ENCODE measurements at places on chromosomes 3 and 15.

DNA sequence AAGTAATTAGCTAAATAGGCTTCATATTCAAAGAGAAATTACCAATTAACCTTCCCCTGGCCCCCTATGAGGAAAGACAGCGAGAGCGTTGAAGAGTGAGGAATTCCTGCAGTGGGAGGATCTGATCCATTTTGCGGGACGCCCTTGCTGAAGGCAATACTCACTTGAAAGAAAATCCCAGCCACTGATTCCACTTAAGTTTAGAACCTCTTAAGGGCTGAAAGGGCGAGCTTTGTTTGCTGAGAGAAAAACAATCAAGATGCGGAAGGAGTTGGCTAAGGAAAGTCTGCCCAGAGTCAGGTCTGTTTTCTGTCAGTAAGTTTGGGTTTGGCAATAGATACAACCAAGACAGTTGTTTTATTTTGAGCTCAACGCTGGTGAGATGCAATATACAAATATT lies 102.8 kb upstream of the GBE1 start:
- DNase-seq: no peak

DNA sequence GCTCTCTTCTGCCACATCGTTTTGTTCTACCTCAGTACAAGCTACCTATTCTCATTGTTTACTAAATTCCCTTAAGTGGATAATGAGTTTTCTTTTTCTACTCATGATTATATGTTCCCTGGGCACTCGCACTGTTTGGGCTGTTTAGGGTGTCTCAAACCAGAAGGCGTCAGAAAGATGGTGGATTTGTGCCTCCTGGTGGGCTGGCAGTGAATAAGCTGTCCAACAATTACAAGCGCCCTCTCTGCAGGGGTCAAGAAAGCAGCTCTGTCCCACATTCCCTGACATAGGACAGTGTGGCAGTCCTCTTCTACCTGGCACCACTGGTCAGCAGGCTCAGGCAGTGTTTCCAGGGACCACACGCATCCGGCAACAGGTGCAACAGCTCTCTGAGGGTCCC lies 173.4 kb upstream of the PPP2R3A start:
- DNase-seq: no peak

DNA sequence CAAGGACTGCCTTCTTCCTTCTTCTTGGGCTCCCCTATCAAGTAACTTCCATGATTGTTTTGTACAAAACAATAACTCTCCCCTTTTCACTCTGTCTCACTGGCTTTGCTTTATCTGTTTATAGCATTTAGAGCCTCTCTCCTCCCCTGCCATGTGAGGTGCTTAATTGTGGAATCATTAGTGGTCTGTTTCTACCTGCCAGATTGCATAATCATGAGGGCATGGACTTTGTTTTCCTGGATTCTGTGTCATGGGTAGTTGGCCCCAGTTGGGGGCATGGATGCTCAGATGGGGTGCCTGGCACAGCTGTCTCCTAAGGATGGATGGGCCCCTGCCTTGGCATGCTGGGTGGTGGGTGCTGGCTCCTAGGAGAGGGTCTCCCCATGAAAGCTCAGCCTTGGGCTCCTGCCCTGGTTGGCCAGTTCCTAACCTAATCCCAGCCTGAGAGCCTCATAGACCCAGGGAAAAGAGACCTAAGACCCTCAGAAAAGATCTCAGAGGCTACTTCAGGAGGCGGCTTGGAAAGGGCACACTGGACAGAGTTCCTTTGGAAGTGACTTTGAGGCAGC lies 8.0 kb upstream of the CTXND1 start:
- DNase-seq: no peak

DNA sequence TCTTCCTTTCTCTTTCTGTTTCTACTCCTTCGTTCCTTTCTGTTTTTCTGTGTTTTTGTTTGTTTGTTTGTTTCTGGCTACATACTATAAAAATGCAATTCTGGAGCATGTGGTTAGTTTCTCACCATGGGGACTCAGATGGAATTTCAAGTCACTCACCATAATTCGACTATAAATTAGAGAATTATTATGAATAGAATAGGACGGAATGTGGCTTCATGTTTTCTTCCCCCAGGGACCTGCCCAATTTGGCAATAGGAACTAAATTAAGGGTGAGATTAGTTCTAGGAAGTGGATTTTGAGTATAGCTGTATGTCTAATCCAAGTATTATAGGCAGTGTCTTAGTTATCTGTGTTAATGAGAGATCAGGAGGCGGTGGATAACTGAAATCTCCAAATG lies 96.9 kb downstream of the THSD4 start:
- DNase-seq: no peak

- DNase-seq: no peak
Observed at GRCh38 chr3:172604895-172605646, 81.8 kb upstream of the TNFSF10 start.

GRCh38 chr15:60957111-60957510 lies 272.0 kb downstream of the RORA start:
- no peak for DNase-seq

DNA sequence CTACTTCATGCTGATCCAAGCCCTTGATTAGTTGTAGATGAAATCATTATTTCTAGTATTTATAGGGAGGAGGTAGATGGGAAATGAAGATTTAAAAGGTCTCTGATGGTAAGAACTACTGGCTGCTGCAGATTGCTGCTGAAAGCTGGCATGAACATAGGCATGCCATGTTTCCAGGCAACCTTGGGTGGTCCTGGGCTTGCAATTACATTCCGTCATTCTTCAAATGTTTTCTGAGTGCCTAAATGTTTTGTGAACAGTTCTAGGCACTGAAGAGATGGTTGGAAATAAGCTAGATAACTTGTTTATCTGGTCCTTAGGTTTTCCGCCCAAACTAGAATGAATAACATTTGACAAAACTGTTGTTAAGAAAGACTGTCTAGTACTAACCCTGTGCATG lies 95.8 kb downstream of the KCNAB1 start:
- no peak for DNase-seq

GRCh38 chr15:33402600-33402999 lies 91.8 kb downstream of the RYR3 start:
- no peak for DNase-seq

Data from CD4-positive, alpha-beta T cell treated with Interleukin-2 at 100 ng/mL for 4 hours (primary cell).